Right lung (tissue), 10 donors: ENCODE measurements at places on chromosomes 11 and 22. TPM values are rescaled to one million over a fixed set of nuclear protein-coding genes. Genes with fewer than 3 reads are reported as not detected.

DNA sequence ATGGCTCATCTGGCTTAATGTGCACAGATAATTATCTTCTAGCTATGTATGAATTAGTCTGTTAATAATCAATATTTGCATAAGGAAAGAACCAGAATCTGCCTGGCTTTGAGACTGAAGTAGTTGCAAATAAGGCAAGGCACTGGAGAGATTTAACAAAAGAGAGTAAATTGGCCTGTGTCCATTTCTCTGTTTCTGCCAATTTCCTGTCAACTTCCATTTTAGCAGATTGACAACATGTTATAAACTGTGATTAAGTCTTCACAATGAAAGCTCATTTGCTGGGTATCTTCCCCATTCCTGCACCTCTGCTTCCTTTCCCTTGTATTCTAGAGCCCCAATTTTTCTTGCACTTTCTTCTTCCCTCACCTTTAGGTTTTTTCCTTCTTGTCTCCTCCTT lies 5.3 kb upstream of the TMEM123 start:
- DNase-seq: no peak

DNA sequence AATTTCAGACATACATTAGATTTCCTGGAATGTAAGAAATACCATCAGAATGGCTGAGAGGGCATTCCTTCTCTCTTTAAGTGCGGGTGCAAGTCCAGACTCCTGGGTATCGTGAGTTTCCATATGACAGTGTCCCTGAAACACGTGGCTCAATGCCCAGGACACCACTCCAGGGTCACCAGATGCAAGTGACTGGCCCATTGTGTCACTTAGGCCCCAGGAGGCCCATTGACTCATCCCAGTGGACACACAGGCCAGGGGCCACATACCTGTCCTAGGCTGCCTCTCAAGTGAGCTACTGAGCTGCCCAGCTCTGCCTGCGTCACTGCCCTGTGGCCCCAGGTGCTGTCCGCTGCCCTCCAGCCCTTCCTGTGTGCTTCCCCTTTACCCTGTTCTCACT lies 18.5 kb downstream of the FBLN1 start:
- no peak for DNase-seq

The OR52I2 gene
- polyA plus RNA-seq: not detected

The CDHR5 gene
- polyA plus RNA-seq: 0.86 TPM

The OR51A4 gene
- not detected for polyA plus RNA-seq

DNA sequence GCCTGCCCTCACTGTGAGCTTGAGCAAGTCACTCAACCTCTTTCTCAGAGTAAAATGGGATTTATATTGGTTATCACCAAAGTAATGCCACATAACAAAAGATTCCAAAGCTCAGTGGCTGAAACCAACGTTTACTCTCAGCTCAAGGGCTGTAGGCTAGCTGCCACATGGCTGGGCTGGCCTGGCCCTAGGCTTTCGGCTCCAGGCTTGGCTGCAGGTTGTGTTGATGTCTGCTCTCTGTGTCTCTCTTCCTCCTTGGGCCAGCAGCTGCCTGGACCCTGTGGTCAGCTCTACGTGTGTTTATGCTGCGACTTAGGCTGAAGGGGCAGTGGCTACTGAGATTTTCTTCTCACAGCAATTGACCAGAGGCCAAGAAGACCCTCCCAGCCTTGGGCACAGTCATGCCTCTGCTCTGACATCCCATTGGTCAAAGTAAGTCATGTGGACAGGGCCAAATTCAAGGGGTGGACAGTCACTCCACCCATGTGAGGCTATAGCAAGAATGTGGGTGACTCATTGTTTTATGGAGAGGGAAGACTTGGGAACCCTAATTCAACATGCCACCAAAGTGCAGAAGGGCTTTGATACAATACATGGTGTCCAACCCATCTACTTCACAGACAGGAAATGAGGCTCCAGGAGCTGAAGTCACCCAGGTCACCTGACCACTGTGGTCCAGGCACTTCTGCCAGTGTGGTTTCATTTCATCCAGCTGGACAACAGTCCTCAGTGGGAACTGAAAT lies 90.6 kb downstream of the TSPAN18 start:
- no peak for DNase-seq

DNA sequence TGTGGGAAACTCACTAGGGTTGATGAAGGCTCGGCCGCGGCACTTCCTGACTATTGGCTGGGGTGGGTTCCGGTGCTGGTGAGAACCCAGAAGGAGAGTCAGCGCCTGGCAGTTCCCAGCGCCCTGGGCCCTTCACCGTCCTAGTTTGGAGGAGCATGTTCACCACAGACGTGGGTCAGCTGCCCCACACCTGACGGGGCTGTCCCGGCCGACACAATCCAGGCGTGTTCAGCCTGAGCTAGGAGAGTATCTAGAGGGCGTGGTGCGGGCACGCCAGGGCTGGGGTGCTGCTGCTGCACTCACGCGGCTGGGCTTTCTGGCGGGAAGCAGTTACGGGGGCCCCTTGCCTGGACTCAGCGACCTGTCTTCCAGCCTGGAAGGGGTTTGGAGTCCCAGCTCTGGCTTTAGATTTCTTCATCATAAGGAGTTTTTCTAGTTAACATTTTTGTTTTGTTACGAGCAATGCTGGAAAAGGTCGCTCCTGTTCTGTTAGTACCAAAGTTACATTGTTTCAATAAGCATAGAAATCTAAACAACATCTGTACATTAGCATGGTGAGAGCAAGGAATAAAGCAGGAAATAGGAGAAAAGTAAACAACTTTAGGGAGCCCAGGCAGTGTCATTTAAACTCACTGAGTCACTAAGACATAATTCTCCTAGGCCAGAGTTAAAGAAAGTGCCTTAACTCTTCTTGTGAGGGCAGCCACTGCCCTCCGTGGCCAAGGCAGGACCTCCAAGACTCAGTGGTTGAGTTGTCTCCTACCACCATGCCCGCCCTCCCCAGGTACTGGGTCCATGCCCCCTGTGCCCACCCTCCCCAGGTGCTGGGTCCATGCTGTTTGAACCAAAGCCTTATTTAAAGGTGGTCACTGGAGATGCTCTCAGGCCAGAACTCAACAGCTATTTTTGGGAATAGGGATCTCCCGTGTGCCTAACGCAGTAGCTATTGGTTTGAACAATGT lies 12.1 kb upstream of the ADORA2A start:
- no peak for DNase-seq

DNA sequence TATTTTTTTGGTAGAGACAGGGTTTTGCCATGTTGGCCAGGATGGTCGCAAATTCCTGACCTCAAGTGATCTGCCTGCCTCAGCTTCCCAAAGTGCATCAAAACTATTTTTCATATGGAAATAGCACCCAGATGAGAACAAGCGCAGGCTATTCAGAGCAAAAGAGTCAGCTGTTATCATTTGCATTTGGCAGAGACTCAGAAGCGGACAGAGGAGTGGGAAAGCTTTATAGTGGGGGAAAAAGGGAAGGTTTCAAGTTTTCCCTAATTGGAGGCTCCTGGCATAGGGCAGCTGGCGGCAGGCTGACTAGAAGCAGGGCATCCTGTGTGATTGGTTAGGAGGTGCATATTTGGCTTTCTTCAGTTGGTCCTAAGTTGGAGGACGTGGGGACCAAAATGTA lies 20.2 kb downstream of the ATG13 start:
- no peak for DNase-seq

- DNase-seq: no peak
Measured at GRCh38 chr11:45879803-45880686, 5.4 kb upstream of the MAPK8IP1 start.

The NKAPD1 gene
- 55.7 TPM for polyA plus RNA-seq

GRCh38 chr11:61254403-61255025 lies 13.5 kb downstream of the PGA5 start:
- DNase-seq: no peak

GRCh38 chr11:63969461-63969860 lies 5.0 kb upstream of the COX8A start:
- no peak for DNase-seq

The TMPRSS4 gene
- polyA plus RNA-seq: 4.5 TPM

- DNase-seq: no peak
Measured at GRCh38 chr11:90855531-90855930, 632.7 kb upstream of the CHORDC1 start.

The MPZL3 gene
- polyA plus RNA-seq: 8.4 TPM

DNA sequence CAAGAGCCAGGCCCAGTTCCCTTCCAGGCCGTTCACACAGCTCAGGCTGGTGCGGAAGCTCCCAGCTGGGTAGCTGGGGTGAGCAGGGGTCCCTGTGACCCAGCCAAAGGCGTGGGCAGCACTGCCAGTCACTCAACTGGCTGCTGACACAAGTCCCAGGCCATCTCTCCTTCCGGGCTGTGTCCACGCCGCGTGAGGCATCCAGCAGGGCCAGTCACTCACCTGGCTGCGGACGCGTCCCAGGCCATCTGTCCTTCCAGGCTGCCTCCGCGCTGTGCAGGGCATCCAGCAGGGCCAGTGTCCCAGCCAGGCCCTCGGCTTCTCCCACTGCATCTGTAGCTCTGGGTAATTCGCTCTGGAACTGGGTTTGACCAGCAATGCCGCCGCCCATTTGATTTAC lies 184.2 kb downstream of the BRD1 start:
- no peak for DNase-seq

The XPNPEP3 gene
- 19.0 TPM for polyA plus RNA-seq

- no peak for DNase-seq
Measured at GRCh38 chr11:95248666-95249467, 17.9 kb upstream of the SESN3 start.

- DNase-seq: no peak
Measured at GRCh38 chr11:37613031-37613430, 1015.0 kb upstream of the RAG2 start.

DNA sequence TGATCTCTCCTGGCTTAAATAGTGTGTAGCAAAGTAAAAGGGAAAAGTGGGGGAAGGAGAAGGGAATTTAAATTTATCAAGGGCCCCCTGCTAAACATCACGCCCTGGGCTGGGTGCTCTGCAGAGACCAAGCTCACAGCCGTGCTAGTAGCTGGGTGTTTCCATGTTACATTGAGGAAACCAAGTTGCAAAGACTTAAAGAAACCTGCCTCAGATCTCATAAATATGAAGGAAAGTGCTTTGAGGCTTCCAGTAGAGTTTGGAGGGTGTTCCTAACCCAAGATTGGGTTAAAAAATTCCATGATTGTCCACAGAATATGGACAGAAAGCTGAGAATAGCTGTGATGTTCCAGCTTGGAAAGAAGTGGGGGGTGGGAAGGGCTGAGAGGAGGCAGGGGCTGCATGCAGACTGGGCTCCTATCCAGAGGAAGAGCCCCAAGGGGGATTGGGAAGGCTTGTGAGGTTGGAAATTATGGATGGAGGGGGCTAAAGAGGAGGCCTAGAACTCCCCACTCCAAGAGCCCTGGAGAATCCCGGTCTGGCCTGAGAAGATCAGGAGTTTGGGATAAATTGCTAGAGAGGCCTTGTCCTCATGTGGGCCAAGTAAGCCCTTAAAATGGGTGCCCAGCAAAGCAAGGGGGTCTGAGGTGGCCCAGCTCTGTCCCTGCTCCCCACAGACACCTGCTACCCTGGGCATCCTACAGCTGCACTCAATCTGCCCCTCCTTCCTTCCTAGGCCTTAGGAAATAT lies 25.0 kb upstream of the OAF start:
- DNase-seq: no peak

DNA sequence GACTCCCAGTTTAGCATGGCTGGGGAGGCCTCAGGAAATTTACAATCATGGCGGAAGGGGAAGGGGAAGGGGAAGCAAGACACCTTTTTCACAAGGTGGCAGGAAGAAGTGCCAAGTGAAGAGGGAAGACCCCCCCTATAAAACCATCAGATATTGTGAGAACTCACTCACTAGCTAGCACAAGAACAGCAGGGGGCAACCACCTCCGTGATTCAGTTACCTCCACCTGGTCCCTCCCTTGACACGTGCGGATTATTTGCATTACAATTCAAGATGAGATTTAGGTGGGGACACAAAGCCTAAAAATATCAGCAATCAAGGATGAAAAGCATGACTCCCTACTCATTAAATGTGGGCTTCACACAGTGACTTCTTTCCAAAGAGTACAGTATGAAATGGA lies 155.0 kb upstream of the CCDC90B start:
- no peak for DNase-seq

DNA sequence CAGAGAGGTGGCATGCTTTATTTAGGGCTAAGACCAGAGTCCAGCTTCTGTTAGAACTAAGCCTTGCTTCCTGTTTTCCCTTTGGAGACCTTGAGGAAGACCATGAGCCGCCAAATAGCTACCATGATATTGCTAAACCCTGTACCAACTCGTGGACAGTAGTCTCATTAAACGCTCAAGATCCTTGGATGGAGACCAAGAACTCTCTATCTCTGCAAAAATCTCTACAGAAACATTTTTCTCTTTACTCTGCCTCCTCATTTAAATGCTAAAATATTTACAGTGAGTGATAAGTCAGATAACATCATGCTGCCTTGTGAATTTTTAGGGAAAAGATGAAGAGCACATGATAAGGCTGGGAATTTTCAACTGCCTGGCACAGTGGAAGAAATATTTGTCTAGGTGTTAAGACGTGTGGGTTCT lies 197.8 kb downstream of the MAML2 start:
- no peak for DNase-seq

The FAT3 gene
- 60.1 TPM for polyA plus RNA-seq

The TRIM29 gene
- 0.33 TPM for polyA plus RNA-seq

DNA sequence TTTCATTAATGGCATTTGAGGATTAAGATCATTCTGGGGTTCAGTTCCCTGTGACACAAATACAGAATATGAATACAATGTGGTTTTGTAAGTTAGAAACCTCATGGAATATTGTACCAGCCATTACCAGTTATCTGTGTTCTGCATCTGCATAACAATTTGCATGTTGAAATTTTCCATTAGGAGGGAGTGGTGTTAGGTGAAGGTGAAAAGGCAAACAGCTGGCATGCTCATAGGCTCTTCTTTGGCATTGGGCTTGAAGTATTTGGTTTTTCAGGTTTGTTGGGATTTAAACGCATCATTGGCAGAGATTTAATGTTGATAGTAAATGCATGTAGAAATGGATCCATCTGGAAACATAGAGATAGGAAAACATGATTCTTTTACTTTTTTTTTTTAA lies 18.6 kb downstream of the RTN3 start:
- DNase-seq: no peak

DNA sequence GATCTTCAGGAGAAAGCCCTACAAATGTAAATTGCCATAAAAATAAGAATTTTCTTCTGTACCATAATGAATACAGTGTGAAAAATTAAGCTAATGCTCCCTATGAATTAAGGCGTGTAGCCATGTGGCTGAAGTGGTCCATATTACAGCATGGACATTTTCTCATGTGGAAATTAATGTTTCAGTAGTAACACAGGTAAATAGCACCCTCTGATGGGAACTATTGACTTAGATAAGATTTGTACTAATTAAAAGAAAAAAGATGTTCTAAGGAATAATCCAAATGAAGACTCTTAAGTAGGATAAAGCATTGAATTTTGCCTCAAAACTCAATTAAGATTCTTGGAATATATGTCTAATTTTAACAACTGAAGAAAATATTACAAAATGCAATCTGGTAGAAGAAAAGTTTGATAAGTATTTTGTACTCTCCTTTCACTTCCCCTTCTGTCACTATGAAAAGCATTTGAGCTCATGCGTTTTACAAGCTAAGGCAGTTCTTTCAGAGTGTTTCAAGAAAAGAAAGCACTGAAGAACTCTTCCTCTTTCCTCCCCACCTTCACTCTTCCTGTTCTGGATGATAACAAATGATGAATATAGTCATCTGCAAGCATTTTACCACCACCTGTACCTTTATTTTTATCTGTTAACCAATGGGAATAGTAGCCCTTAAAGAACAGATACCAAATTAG lies 9.9 kb upstream of the OR8D2 start:
- no peak for DNase-seq
